HCEC 1CT (cell line): ENCODE measurements at places on chromosomes 2 and 18.

DNA sequence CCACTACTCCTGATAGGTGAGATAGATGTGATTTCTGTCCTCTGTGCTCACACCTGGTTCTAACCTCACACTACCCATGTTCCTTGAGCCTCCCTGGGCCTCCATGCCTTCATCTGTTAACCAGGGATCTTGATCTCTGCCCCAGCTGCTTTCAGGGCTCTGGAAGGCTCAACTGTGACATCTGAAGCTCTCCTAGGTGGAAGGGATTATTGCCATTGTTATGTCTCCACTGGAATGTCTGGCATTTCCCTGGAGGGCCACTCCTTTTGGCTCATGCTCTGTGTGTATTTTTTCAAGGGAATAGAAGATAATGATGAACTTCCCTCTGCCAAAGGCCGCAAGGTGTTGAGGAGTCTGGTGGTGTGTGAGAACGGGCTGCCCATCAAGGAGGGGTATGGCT is 41.2 kb downstream of the PCARE start:
- DNase-seq = peak; percentile 29

DNA sequence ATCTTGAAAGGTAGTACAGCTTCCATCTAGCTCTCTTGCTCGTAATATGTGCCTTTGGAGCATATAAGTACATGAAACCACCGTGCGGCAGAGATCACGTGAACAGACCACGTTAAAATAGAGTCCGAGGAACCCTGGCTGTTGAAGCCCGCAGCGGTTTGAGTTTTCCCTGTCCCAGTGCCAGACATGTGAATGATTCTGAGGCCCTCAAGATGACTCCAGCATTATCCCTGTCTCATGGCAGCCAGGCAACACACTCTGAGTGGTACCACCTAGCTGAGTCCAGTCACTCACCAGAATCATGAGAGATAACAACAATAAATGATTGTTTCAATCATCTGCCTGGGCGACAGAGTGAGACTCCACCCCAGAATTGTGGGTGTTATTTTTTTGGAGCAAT is 21.6 kb upstream of the AAK1 start:
- no peak for DNase-seq

DNA sequence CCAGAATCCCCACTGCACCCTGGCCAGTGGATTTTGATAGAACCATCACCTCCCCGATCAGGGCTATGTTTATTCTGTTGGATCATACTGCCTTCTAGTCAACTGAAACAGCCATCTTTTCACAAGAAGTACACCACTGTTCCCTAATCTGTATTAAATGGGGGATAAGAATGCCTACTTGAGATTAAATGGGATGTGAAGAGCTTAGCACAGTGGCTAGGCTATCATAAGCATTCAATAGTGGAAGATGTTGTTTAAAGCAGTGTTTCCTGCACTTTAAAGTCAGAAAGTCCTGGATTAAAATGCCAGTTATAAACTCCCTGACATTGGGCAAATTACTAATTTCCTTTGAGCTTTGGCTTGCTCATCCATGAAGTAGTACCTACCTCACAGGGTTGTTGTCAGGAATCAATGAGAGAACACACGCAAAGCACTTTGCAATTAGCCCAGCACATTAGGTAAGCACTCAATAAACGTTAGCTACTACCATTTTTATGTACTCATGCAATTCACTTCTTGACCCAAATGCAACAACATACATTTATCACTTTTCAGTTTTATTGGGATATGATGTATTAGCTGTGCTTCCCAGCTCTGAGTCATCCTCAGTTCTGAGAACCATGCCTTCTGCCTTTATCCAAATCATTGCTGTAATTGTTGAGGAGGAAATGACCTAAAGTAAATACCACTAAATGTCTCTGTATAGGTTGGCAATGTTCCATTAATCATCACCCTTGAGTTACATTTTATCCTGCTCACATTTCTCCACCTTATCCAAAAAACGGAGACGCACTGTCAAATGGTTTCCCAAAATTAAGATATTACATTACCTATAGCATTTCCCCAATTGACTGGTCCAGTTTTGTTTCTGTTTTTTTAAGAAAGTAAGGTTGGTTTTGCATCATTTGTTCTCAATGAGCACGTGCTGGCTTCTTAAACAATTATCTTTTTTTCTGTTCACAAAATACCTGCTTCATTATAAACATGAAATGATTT is 2.1 kb downstream of the TMEM247 start:
- DNase-seq = peak; percentile 92

DNA sequence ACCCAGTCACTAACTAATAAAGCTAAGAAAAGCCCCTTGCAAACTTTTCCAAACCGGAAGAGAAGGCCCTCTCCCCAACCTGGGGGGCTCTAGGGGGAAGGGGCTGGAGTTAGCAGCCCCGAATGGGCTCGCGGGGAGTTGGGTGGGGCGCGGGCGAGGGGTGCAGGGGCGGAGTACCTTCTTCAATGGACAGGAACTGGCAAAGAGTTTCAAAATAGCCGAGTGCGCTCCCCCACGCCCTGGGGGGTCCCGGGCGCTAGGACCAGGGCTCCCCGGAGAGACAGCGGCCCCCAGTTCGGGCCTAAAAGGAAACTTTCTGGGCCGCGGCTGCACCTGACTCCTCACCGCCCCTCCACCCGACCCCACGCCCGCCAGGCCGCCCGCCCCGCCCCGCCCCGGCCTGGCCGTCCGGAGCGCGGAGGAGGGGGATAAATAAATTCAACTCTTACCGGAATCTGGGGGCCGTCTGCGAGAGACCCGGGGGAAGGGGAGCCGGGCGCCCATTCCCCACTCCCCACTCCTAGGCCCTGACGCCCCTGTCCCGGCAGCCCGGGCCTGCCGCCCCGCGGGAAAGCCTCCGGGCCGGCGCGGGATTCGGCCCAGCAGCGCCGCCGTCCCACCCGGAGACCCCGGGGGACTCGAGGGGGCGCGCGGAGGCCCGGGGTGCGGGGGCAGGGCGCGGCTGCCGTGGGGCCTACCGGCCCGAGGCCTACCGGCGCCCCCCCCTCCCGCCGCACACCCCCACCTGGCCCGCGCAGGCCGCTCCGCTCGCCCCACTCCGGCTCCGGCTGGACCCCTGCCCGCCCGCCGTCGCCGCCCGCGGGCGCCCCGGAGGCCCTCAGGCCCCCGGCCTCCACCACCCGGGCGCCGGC is 868 bp downstream of the INO80D start:
- peak; percentile 11 for DNase-seq
